CD4-positive, alpha-beta T cell treated with Interleukin-4 for 1 hour (primary cell): ENCODE measurements at places on chromosomes 12 and 14.

- no peak for DNase-seq
These were observed 19.9 kb downstream of the SP1 start for GRCh38 chr12:53399896-53400295.

- DNase-seq: no peak
These were observed 52.5 kb downstream of the RNF34 start for GRCh38 chr12:121452340-121452984.

- no peak for DNase-seq
These were observed 1.9 kb downstream of the COX16 start for GRCh38 chr14:70357557-70357956.

GRCh38 chr14:21880918-21881317 lies 207.3 kb upstream of the OR4E1 start:
- DNase-seq: no peak

- DNase-seq: no peak
These were observed 26.9 kb downstream of the MDM1 start for GRCh38 chr12:68305278-68305677.

DNA sequence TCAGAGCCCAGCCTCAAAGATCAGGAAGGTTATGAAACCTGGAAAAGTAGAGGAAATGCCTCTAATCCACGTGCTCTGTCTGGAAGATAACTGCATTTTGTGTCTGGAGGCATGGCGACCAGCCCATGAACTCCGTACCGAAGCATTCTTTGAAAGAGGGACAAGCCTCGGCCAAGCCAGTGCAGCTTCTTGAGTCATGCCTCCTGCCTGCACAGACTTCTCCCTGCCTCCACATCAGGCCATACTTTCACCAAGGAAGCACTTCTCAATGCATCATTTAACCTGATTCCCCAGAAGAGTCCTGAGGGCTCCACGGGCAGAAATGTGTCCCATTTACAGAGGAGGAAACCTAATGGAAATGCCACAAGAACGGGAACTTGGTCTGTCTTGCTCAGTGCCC lies 3.4 kb downstream of the ACTN1 start:
- no peak for DNase-seq

DNA sequence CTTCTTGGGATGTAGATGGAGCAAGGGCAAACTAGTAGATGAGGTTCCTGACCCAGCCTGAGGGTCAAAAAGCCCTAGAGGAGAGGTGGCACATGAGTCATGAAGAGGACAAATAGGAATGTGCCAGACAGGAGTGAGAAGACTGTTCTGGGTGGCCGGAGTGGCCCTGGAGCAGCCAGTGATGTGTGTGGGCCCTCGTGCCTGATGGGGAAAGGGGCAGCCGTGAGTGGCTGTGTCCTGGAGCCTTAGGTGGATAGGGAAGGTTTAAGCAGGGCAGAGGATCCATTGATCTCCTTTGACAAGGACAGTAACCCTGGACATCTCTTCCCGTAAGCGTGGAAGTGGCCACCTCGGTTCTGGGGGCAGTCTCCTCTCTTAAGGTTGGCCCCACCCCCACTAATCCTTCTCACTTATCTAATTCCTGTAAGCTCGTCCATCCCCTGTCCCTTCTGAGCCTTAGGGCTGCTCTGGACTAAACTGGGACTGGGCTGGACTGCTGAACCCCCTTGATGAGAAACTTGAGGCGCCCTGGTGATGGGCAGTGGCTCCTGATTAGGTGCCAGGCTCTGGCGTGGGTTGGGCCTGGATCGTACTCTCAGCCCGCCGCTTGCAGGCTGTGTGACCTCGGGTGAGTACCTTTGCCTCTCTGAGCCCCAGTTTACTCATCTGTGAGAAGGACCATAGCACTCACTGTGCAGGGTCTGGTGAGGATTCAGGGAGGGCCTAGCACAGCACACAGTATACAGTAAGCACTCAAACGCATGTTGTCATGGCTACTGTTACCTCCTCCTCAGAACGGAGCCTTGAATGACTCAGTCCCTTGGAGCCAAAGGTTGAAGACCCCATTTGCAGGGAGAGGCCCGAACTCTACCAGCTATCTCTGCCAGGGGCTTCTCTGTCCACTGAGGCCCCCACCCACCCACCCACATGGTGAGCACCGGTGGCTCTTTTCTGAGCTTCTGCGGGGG lies 4.0 kb downstream of the FAM222A start:
- no peak for DNase-seq

DNA sequence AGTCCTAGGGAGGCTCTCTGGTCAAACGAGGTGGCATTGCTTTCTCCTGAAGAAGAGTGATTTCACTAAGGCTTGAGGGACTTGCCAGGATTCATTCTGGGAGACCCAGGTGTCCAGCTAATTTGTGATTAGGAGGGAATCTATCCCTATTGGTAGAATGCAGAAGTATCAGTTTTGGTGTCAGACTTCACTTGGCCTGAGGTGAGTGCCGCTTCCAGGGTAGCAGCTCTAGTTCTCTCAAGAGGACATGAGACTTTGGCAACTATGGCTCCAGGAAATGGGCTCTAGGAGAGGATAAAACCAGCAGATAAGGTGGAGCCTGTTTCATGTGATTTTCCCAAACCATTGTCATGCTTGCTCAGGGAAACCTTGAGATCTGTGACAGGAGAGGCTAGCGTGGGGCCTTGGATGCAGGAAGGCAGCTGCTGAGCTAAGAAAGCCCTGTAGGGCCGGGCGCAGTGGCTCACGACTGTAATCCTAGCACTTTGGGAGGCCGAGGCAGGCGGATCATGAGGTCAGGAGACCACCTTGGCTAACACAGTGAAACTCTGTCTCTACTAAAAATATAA lies 11.6 kb upstream of the TMEM117 start:
- DNase-seq: no peak

GRCh38 chr12:52837413-52837741 lies 3.3 kb upstream of the KRT79 start:
- DNase-seq: no peak

DNA sequence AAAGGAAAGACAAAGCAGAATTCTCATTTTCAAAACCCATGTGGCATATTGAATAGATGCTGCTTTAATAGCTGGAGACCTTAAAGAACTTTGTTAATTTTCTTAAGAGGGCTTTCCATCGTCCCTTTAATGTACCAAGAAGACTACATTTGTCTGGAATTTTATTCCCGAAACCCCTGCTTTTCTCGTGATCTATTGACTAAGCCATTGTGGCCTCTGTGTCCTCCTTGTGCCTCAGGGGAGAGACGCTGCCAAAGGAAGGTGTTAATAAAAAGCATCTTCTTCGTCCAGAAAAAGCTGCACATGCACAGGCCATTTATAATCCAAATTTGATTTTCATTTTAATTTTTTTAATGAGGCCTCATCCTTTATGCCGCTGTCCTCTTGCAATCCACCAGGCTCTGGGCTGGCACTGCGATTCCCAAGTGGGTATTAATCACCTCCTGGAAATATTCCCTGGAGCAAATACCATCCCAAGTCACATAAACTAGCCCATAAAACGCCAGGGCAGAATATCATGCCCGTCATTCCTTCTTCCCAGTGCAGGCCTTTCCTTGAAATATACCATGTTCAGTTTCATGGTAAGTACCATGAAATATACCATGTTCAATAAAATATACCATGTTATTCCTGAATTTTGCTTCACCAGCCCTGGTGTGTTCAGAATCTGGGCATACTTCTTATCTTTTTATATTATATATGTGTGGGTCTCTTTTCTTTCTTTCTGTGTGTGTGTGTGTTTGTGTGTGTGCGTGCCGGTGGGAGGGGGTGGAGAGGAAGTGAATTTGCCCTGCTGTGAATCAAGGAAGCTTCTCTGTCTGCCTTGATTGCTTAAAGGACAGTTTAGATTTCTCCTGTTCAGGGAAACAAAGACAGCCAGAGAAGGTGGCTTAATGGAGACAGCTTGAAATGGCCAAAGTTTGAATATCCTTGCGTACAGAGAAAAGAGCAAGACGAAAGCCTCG lies 147.6 kb downstream of the PHETA1 start:
- DNase-seq: no peak

DNA sequence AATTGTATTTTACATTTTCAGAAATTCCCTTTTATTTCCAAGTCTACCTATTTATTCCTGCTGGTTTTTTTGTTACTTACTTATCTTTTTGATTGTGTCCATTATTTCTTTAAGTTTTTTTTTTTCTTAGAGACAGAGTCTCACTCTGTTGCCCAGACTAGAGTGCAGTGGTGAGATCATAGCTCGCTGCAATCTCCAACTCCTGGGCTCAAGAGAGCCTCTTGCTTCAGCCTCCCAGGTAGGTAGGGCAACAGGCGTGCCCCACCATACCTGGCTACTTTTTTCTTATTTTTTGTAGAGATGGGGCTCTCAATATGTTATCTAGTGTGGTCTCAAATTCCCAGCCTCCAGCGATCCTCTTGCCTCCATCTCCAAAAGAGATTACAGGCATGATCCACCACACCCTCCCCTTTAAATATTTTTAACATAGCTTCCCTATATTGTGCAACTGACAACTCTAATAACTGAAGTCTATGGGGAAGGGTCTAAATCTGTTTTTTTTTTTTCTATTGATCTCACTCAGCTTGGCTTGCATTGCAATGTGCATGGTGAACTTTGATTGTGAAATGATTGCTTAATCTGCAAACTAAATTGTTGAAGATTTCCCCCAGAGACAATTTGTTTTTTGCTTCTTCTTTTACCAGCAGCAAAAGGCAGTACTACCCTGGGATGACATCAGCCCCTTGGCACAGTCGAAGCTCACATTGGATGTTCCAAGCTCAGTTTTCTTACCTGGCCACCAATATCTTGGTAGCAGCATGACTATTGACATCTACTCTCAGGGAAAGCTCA lies 25.7 kb upstream of the COCH start:
- DNase-seq: no peak

DNA sequence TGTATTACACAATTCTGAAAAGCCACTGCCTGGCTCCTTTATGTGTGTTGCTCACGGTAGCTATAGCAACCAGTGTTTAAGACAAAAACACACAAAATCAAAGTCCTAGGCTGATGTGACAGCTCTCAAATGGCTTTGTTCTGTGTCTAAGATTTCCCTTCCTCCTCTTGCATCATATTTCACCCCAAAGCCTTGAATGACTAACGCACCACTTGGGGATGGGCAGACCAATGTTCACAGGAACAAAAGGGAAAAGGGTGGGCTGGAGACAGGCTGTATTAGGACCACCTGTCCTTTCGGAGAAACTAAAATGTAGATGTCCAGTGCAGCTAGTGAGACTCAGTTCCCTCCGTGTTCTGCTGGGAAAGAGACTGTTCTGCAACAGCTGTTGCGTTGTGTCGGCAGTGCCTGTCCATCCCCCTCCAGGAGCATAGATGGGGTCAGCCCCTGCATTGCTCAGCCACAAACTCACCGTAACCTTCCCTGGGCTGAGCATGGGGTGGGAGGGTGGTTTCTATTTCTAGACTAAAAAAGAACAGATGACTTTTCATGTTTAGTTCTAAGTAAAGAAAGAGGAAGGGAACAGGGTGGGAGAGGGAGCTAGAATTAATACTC lies 26.8 kb upstream of the DAAM1 start:
- peak; percentile 13 for DNase-seq

DNA sequence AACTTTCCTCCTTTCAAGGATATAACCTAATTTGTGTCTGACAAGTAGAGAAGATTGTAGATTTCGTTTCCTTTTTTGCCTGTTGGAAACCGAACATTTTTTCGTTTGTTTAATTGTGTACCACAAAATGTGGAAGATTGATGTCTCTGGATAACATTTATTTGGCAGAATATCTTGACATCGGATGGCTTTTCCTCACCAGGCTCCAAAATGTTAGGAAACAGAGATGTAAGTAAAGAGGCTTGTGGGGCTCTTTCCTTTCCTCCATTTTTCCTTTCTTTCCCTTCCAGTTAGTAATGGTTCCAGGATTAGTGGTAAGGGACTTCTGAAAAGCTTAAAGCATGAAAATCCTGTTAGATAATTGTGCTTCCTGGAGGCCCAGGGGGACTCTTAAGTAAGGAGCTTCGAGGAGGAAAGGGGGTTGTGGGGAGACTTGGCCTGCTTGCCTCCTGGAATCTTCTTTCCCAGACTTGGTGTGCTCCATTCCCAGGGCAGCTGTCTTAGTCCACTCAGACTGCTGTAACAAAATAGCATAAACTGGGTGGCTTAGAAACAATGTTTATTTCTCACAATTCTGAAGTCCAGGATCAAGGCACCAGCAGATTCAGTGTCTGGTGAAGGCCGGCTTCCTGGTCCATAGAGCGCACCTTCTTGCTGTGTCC lies 243.1 kb upstream of the PWP1 start:
- DNase-seq: no peak

GRCh38 chr12:6407236-6407954 lies 23.4 kb downstream of the LTBR start:
- no peak for DNase-seq

DNA sequence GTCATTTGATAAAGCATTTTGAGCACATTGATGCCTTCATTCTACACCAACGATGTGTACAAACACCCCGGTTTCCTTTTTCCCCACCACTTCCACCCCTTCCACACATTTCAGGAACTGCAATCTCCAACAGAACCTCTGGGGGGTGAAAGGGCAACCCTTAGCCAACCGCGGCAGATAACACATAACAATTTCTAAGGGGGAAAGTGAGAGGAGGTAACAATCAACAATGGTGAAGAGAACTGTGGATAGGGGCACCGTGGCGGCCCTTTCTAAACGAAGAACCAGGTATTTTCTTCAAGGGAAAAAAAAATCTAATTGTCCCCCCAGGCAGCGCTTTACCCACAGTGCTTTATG lies 1.1 kb downstream of the KITLG start:
- no peak for DNase-seq

DNA sequence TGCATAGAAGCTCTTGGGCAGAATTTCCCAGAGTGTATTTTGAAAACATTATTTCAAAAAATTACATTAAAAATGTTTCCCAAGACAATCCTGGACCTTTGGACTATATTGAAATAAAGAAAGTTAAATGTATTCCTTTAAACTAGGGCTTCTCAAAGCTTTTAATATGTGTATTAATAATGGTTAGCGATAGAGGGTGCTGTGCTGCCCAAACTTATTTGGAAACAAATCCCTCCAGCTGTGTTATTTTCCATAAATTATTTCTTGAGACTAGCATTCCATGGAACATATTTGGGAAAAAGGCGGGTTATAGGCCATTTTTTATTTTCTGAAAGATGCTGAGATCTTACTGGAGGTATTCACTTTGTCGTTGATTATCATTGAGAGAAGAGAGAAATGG lies 397.8 kb upstream of the MIS18BP1 start:
- no peak for DNase-seq

DNA sequence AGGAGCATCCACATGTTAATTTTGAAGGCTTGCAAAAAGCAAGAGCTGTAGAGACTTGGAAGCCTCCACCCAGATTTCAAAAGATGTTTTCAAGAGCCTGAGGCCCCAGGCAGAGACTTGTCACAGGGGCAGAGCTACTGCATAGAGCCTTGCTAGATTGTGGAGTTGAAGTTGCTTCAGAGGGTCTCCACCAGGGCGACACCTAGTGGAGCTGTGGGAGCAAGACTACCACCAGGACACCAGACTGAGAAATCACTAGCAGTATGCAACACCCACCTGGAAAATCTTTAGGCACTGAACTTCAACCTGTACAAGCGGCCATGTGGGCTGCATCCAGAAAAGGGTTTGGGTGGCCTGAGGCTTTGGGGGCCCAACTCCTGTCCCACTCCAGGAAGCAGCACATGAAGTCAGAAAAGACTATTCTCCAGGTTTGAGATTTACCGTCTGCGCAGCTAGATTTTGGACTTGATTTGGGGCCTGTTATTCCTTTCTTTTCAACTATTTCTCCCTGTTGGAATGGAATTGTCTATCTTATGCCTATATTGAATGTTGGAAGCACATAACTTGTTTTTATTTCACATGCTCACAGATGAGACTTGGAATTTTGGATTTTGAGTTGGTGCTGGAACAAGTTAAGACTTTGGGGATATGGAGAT lies 508.6 kb downstream of the FLRT2 start:
- DNase-seq: peak; percentile 25
